NAMALWA (cell line): ENCODE measurements at places on chromosomes 12 and 14.

GRCh38 chr14:93035917-93036651, 79.6 kb downstream of the ITPK1 start:
- no peak for DNase-seq

DNA sequence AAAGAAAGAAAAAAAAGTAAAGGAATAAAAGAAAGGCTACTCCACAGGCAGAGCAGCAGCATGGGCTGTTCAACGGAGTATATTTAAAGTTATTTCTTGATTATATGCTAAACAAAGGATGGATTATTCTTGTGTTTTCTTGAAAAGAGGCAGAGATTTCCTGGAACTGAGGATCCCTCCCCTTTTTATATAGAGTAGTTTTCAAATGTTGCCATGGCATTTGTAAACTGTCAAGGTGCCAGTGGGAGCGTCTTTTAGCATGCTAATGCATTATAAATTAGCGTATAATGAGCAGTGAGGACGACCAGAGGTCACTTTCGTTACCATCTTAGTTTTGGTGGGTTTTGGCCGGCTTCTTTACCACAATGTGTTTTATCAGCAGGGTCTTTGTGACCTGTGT, 383.0 kb downstream of the PCNX1 start:
- no peak for DNase-seq

GRCh38 chr14:28565345-28565744, 201.2 kb upstream of the FOXG1 start:
- no peak for DNase-seq

- no peak for DNase-seq
Observed at GRCh38 chr14:45091710-45092109, 7.8 kb downstream of the PRPF39 start.

DNA sequence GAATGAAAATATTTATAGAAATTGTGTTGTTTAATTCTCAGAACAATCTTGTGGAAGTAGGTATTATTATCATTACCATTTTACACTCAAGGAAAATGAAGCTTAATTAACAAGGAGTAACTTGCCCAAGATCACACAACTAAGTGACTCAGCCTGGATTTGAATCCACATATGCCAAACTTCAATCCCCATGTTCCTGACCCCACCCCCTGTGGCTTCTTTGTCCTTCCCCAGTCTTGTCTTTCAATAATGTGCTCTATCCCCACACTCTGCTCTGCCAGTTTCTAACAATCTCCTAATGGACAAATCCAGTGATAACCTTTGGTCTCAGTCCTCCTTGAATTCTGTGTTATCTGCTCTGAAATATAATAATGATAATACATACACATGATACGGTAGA, 355.2 kb downstream of the BMP4 start:
- DNase-seq, result no peak

GRCh38 chr12:58588770-58589169, 331.5 kb downstream of the LRIG3 start:
- DNase-seq, result no peak
